ENCODE measurements at places on chromosomes 2 and 18.

- DNase-seq, result peak; percentile 65
Measured at GRCh38 chr2:197209742-197210408, 100.7 kb downstream of the ANKRD44 start.

DNA sequence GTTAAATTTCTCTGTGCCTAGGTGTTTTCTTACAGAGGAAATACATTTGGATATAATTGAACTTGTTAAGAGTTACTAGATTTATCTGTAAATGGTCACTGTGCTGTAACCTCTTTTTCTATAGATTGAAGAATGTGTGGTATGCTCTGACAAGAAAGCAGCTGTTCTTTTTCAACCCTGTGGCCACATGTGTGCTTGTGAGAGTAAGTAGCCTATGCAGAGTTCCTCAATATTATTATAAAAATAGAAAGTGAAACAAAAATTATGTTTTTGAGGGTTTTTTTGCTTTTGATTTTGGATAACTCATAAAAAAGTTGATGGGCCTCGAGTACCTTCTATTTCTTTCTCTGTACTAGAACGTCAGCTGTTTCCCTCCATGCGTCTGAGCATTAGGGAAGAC is 112.4 kb downstream of the MIB1 start:
- no peak for DNase-seq

DNA sequence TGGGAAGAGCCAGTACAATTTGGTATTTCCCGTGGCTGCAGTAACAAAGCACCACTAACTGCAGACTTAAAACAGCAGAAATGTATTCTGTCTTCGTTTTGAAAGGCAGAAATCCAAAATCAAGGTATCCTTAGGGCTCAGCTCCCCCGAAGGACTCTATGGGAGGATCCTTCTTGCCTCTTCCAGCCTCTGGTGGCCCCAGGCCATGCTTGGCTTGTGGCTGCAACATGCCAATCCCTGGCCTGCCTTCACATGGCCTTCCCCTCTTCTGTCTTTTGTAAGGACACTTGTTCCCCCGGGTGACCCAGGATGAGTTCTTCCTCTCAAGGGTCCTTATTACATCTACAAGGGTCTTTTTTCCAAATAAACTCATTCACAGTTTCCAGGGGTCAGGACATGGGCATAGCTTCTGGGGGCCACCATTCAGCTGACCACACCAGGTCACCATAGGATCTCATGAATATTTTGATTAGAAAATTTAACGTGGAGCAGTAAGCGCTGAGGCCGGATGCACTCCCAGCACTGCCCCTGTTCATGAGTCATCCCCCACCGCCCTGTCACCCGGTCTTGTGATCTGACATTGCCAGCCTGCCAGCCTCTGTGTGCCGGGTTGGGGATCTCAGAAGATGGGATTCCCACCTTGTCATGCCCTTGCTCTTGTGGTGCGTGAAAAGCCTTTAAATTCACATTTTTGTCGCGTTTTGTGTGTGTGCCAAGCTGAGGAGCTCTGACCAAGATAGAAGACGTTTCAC is 61.2 kb upstream of the B3GNT7 start:
- no peak for DNase-seq

DNA sequence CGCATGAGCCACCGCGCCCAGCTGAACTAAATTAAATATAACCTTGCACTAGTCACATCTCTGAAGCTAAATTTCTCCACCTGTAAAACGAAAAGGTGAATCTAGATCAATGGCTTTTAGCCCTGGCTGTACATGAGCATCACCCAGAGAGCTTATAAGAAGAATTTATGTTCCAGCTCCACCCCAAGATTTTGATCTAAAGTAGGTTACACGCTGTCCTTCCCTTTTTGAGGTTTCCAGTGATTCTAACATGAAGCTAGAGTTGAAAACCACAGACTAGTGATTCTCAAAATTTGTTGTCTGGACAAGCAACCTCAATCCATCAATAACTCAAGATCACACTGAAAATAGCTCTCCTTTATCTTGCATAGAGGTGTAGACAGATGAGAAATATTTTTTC is 208.8 kb upstream of the CRIM1 start:
- DNase-seq, result no peak

DNA sequence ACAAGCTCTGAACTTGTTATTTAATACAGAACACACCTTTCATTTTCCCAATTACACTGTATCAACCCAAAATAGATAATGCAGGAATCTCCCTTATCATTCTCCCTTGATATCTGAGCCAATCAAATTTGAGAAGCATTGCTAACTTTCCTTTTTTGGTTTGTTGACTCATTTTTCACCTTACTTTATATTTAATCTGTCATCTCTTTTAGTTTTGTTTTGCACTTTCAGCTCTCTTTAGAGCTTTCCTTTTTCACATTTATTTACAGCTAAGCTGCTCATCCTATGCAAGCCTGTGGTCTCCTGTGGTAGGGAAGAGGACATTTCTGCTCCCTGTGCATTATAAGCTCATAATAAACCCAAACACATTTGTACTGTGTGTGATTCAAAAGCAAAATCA is 50.1 kb downstream of the ITGAV start:
- DNase-seq, result no peak

- DNase-seq, result no peak
Measured at GRCh38 chr2:106272216-106272807, 78.2 kb upstream of the UXS1 start.

GRCh38 chr2:186497928-186498327 is 11.9 kb downstream of the ZC3H15 start:
- DNase-seq, result no peak

- DNase-seq, result no peak
Measured at GRCh38 chr18:42338683-42339082, 383.6 kb downstream of the PIK3C3 start.

All from CD4-positive, alpha-beta T cell treated with Interleukin-4 for 4 hours (primary cell).